ENCODE measurements at places on chromosomes 13 and 19.

GRCh38 chr13:94268661-94269060 is 210.8 kb downstream of the DCT start:
- peak; percentile 73 for DNase-seq

GRCh38 chr13:86193281-86193680 is 394.1 kb upstream of the SLITRK6 start:
- DNase-seq = no peak

- DNase-seq = no peak
These were observed 15.9 kb downstream of the MLLT1 start for GRCh38 chr19:6263735-6264444.

DNA sequence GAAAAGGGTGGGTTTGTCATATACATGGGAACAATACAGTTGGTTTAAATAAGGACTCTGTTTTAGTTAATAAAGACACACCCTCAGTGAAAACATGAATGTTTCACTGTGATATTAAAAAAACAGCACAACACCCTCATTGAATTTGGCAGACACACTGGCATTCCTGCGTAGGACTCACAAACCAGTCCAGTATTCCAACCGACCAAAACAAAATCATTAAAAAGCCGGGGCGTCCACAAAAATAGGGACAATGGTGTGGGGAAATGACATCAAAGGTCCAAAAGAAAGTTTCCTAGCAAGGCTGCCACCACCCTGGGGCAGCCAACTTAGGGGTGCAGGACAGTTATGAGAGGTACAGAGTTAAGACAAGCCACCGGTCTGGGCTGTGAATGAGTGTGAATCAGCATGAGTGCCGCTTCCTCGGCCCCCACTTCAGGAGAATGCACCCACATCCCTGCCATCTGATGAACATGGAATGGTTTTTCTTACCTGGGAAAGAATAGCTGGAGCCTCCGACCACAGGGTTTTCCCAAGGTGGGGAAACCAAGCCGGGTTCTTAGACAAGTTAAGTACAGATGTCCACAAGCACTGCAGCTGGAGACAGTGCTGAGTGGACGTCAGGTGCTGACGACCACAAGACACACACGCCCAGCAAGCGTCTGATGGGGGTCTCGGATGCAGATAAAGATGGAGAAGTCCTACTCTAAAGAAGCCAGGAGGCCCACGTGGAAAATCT is 73.3 kb downstream of the KLF2 start:
- peak; percentile 65 for DNase-seq

DNA sequence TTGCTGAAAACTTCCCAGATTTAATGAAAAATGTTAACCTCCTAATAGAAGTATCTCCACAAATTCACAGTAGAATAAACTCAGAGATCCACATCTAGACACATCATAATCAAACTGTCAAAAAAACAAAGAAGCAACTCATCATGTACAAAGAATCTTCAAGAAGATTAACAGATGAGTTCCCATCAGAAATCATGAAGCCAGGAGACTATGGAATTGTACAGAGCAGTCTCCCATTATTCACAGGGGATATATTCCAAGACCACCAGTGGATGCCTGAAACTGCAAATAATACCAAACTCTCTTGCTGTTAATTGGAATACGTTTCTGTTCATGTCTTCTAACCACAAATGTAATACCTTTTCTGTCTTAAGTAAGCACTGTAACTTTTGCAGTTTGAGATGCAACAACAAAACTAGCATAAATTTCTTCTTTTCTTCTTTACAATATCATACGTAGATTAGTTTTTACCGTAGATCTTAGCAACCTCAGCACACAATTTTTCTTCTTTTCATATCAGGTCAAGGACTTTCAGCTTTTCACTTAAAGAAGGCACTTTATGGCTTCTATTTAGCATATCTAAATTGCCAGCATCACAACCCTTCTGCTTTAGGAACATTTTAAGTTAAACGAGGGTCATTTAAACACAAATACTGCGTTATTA is 70.3 kb upstream of the MIR17HG start:
- no peak for DNase-seq

- peak; percentile 65 for DNase-seq
These were observed 23.3 kb downstream of the COMMD6 start for GRCh38 chr13:75514080-75514995.

DNA sequence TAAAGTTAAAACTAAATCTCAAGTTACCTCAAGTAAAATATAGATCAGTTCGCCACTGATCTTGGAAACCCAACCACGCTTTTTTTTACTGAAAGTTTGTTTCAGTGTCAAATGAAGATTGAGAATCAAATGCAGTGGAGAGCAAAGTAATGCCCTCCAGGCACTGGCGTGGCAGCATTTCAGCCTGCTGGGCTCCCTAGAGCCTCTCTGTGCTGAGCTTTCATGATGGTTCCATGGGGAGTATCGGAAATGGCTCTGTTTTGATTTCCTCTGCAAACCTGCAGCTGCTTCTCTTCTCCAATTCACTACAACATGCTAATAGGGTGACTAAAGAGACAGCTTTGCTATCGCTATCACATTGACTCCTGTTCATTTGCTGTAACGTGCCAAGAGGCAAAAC is 141.6 kb downstream of the FGF14 start:
- DNase-seq = no peak

- DNase-seq = peak; percentile 91
These were observed 82.2 kb upstream of the CSNK1A1L start for GRCh38 chr13:37187621-37188020.

DNA sequence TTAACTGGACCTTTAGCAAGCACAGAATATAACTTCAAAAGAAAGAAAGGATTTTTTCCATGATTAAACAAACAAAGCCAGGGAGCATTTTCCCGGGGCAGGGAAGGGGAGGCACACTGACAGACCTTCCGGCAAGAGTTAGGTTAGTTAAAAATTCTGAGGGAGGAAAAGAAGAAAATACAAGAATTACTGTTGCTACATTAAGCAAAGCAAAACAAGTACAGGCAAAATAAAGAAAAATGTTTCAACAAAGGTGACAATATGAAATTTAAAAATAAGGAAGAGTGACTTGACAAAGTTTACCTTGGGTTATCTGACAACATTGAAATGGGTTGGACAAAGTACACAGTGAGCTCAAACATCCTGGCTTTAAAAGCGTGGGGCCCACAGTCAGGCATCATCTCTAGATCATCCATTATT is 51.5 kb downstream of the KLF12 start:
- DNase-seq = no peak

- DNase-seq = no peak
These were observed 125.5 kb upstream of the MCF2L start for GRCh38 chr13:112843392-112844111.

GRCh38 chr13:52760077-52760476 is 20.5 kb upstream of the CNMD start:
- DNase-seq = no peak

DNA sequence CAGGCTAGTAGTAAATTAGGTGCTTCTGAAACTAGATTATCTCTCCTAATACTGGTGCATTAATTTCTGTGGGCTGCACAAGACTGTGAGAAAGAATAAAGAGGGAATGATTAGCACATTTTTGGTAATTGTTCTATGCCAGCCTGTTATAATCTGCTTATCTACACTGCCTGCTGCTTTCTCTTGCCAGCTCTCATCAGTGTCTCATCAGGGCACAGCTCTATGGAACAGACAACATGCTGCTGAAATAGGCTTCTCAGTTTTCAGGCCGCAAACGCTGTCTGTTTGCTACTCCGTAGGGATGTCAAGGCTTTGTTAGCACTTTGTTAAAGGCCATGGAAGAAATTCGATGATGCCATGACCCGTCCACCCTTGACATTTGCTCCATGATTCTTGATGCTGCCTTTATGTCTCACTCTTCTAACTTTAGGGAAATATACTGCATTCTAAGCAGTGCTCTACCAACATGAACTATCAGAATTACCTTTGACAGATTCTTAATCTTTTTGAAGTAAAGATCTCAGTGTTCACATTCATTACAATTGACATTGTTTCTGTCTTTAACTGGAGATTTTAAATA is 84.0 kb upstream of the PRR20A start:
- DNase-seq = no peak

- DNase-seq = no peak
These were observed 358.5 kb downstream of the TBC1D4 start for GRCh38 chr13:75123428-75123827.

DNA sequence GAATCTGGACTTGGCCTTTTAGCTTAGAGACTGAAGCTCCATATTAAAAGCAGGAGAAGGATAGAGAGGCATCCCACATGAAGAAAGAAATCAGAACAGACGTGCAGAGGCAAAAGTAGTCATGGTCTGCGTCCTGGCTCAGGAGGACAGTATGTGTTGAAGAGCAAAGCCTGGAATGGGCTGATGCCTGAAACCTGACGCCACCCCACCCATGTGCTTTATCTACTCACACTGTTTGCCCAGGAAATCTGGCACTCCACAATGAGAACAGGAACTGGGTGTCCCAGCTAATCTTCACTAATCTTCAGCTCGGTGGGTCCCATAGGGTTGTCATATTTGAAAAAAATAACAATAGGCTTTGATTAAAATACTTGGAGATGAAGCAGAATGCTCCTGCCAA is 549.0 kb upstream of the GPC6 start:
- no peak for DNase-seq

GRCh38 chr13:93857126-93857525 is 622.4 kb downstream of the DCT start:
- no peak for DNase-seq

DNA sequence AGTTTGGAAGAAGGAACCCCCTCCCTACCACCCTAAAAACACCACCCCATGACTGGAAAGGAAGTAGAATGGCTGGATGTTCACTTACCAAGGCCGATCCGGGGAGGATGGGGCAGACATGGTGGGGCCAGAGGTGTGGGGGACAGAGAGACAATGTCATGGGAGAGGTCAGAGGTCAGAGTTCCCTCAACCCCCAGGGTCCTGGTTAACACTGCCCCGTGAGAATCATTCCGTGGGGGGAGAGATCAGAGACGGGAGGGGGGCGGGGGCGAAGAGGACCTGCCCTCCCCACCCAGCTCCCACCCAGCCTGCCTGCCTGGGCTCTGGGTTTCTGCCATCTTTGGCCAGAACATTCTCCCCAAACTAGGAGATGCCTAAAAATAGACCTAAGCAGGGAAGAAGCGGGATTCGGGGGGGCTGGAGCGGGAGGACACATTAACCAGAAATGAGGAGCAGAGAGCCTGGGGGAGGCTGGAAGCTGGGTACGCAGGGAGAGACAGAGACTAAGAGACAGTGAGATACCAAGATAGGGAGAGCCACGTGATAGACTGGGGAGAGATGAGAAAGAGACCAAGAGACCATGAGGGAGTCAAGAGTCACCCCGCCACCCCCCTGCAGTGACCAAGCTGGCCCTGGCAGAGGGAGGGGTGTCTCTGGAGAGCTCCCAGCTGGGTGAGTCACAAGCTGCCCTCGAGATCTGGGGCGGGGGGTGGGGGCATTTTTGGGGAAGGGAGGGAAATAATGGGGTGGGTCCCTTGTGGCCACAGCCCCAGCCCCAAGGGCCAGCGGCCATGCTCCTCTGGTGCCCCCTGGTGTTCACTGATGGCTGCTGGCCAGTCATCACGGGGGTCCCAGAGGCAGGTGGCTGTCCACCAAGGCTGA is 6.1 kb upstream of the KANK2 start:
- peak; percentile 95 for DNase-seq

GRCh38 chr19:19004144-19004543 is 29.2 kb downstream of the SUGP2 start:
- DNase-seq = no peak

- no peak for DNase-seq
These were observed 5.1 kb downstream of the DACH1 start for GRCh38 chr13:71861769-71862458.

- peak; percentile 32 for DNase-seq
These were observed 7.5 kb downstream of the KLF16 start for GRCh38 chr19:1855828-1856255.

GRCh38 chr13:113595131-113595530 is 10.6 kb downstream of the TFDP1 start:
- no peak for DNase-seq

DNA sequence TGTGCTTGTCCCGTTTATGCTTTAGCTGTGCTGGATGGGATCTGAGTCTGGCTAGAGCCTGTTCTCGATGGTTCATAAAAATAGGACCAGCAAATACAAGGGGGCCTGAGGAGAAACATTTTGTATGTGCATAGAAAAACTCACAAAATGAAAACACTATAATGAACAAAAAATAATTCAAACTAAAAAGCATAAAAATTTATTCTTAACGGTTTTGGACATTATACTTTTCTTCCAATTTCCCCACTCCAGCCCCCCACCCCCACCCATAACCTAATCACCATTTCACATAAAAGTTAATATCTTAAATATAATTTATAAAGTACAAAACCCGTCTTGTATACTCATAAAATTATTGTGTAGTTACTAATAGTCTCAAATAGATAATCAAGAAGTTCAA is 93.7 kb downstream of the MYCBP2 start:
- DNase-seq = no peak

Measured in fibroblast of skin of back (primary cell).